CD4-positive, alpha-beta T cell treated with Interleukin-12 subunit alpha and Interleukin-12 subunit beta, for 1 hour (primary cell): ENCODE measurements at places on chromosomes 16 and 17.
A peak's percentile ranks its signal among the peaks of the same experiment; 100 is the strongest.

GRCh38 chr16:88566158-88566557 lies 4.0 kb upstream of the ZC3H18 start:
- DNase-seq: no peak

- no peak for DNase-seq
Observed at GRCh38 chr16:66927918-66928649, 2.7 kb upstream of the RRAD start.

- peak; percentile 41 for DNase-seq
Observed at GRCh38 chr17:63694950-63695773, 4.8 kb downstream of the LIMD2 start.

DNA sequence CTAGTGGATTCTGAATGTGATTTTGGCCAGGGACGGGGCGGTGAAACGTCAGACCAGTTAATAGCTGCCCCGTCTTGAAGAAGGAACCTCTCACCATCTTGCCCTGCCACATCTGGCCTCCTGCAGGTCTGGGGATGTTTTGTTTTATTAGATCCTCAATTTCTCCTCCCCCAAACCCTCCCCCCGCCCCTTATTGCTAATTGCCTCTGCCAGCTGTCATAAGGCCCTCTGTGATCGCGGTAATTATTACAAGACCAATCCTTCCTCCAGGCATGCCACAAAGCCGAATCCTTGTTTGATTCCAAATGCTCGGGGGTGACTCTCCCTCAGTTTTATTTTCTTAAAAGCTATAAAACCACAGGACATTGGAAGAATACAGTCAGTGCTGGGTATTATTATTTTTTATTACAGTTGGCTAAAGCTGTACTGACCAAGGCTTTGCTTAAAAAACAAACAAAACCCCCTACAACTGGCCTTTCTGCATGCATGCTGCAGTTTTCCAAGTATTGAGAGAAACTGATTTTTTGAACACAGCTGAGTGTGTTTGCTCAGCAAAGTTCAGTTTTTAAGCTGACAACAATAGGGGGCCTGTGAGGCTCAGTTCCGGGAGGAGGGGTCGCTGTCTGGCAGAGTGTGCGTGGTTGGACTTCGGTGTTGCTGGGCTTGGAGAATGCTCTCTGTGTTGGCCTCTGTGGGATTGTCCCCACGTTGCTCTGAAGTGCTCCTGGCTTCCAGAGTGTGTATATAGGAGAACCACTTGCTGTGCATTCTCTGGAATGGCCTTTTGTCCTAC lies 1.7 kb downstream of the KSR1 start:
- DNase-seq: no peak

DNA sequence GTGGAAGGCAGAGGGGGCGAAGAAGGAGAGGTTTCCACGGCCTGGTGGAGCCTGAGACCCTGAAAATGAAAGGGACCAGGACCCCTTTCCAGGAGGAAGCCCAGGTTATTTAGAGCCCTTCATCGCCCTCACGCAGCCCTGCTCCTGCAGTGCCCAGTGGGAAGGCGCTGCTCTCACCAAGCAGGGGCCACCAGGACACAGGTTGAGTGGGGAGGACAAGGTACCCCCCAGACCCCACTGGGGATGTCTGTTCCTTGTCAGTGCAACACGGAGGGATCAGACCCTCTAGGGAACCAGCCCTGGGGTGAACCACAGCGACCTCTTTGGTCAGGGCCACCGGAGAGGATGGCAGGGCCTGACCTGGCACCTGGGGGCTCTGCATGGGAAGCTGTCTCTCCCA lies 163.9 kb downstream of the C16orf95 start:
- DNase-seq: no peak

DNA sequence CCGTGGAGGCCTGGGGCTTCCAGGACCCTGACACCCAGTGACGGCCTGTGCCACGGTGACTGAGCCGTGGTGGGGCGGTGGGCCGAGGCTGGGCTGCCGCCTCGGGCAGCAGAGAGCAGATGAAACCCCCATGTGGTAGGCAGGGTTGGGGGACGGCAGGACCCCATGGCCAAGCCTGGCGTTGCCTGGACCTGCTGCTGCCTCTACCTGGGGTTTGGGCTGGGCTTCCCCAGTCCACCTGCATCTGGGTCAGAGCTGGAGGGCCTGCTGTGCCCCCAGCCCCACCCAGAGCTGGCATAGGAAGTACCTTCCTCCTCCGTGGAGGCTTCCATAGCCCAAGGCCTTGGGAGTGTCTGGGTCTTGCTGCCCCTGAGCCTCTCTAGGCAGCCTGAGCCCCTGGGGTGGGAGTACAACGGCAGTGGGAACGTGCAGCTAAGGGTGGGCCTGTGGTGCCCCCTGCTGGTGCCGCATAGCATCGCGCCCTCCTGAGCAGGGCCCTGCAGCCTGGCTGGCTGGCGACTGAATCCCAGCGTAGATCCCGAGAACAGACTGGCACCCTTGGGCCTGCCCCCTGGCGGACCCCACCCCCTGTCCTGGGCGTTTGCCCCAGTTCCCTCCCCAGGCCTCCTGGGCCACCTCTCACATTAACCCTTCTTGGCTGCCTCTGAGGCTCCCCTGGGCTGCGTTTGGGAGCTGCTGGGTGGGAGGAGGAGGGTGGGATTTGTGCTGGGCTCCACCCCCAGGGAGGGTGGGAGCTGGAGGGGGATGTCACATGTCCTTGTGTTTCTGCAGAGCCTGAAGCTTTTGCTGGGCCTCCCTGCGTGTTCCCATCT lies 12.6 kb upstream of the ATP6V0C start:
- DNase-seq: peak; percentile 82

GRCh38 chr17:58270476-58271215 lies 10.1 kb downstream of the MPO start:
- DNase-seq: no peak

- no peak for DNase-seq
Observed at GRCh38 chr17:1553354-1554266, 9.0 kb downstream of the PITPNA start.

DNA sequence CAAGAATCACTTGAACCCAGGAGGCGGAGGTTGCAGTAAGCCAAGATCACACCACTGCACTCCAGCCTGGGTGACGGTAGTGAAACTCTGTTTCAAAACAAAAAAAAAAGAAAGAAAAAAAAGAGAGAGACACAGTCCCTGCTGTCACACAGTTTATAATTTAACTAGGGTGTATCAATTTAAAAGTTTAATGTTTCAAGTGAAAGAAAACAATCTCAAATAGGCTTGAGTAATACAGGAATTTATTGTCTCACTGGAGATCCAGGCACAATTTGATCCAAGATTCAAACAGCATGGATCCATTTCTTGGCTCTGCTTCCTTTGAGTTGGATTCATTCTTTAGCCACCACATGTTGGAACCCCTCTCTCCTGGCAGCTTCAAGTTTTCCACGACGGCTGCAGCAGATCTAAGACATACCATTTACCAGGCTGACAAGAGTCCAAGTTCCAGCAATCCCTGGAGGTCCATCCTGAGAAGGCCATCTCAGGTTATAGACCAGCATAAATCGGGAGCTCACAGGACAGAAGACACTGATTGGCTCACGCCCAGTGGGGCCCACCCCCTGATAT lies 97.5 kb downstream of the YPEL2 start:
- DNase-seq: no peak

DNA sequence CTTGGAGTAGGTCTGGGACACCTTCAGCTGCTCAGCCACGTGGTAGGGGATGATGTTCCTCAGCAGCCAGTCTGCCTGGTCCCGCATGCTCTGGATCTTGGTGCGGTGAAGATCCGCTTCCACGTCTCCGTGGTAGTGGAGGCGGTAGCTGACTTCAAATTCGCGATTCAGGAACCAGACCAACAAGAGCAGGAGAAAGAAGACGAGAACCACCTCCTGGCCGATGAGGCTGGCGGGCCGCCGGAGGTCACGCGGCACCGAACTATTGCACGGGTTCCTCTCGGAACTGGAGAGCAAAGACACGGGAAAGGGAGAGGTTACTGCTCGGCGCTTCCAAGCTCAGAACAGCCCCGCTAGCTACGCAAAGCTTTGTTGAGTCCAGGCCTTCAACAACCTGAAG lies 86.2 kb upstream of the CREBBP start:
- no peak for DNase-seq

DNA sequence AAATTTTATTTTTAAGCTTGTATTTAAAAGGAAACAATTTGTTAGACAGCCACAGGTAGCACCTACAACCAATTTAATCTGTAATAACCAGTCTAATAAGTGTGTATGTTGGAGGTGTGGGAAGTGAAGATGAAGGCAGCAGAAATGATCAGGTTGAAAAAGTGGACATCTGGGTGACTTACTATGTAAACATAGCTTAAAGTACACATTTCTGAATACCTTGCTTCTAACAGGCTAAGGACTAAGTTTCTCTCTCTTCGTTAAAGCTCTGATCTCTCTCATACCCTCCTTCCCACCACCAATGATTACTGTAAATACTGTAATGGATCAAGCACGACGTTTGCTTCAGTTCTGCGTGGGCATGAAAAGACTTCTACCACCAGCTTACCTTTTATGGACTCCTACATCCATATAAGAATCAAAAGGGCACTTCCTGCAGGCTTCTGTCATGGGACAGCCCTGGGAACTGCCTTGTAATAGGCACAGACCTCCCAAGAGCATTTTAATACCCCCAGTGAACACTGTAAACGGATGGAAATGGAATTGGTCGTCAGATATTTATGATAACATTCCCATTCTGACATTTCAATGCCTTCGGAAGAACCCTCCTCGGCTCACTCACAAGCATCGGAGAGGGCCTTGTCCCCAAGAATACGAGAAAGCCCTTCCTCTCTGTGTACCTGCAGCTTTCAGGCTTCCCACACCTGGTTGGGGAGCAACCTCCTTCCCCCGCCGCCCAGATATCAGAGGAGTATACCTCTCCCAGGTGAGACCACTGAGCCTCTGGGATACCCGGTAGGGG lies 700 bp downstream of the CCDC43 start:
- DNase-seq: no peak

GRCh38 chr17:5121186-5121841 lies 5.5 kb downstream of the USP6 start:
- no peak for DNase-seq
